ENCODE measurements at places on chromosomes 5 and 9.
A peak's percentile ranks its signal among the peaks of the same experiment; 100 is the strongest.

DNA sequence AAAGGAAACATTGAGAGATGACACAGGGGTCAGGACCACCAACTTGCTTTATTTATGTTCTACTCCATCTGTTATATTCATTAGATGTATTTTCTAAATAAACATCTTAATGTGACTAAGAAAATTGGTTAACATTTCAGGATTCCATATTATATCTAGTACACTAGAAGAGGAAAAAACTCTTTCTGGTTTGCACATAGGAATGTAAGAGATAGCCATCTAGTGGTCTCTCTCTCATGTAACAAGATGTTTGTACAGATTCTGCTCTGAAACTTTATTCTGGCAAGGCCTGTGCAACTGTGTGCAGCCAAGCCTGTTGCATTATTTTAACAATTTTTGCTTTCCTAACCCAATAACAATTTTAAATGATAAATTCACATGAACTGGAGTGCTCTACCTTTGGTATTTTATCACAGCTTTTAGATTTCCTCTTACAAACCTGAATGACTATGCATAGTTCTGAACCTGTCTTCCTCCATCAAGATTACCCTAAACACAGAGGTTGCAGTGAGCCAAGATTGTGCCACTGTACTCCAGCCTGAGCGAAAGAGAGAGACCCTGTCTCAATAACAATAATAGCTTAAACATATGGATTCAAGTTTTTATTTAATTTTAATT lies 148.2 kb downstream of the GIN1 start:
- peak; percentile 76 for DNase-seq

DNA sequence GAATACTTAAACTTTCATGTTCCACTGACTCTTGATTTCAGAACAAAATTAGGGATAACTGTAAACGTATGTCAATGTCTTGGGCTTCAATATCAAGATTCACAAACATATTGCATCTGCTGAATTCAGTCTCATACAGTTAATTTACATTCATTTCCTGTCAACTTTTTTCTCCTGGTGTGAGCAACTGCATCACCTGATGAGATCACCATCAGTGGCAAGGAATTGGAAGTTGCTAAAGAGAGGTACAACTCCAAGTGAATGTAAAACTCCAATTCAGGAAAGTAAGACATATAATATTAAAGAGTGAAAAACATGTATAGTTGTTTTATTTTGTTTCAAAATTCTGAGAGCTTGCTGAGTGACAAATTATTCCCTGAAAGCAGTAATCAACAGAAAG lies 1336.2 kb upstream of the C9orf72 start:
- DNase-seq: no peak

DNA sequence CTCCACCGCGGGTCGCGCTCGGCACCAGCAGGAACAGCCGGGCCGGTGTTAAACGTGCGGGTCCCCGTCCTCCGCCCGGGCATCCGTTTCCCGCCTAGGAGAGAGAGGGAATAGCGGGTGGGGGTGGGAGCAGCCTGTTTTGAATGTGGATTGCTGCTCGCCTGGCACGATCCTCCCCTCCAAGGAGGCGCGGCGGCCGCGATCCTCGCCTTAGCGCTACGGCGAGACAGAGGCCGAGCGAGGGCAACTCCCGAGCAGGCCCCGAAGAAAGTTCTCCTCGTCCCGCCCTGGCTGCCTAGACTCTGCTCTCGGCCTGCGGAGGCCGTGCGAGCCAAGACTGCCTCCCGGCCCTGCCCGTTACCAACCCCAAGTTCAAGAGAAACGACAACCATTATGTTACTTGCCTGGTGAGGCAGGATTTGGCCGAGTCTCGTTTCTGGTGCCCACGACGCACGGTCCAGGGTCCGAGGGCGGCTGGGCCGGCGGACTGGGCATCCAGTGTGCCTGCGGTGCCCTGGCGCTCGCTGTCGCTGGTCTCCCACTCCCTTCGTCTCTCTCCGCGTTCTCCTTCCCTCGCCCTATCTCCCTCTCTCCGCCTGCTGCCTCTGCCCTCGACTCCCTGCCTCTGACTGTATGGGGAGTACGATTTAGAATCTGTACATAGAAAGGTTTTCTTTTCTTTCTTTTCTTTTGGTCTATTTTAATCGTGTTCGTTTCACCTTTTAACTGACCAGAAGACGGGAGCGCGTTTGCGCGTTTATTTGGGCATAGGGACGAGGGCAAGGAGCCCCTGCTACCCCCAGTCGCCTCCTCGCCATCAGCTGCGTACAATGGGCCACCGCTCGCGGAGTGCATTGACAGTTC lies 724 bp downstream of the NR2F1-AS1 start:
- DNase-seq: peak; percentile 56

GRCh38 chr5:72122602-72123001 lies 15.3 kb downstream of the MAP1B start:
- no peak for DNase-seq

DNA sequence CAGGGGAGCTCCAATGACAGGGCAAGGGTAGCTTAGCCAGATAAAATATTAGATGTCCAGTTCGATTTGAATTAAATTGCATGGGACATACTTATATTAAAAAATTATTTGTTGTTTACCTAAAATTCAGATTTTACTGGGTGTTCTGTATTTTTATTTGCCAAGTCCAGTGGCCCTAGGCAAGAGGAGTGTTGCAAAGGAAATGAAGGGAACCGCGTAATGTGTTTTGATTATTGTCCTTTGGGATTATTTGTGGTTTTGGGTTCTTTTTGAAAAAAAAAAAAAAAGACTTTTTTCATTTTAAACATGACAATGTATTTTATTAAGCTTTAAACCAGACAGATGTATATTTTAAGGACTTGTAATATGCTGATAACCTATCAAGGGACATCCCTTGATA lies 179.3 kb downstream of the C9orf152 start:
- DNase-seq: peak; percentile 39

DNA sequence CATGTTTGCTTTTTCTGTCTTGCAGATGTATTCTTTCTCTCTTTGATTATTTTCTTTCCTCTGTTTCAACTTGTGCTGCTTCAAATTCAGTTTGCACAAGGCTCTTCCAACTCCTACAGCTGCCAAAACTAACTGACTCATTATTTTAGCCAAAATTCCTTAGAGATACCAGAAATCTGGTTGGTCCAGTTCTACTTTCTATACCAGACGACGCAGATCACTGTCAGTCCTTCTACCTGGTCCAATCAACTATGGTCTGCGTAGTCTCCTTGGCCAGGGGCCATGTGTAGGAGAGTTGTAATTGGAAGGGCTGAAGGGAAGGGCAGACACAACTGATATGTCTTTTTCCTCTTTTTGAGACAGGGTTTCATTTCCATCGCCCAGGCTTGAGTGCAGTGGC lies 51.9 kb upstream of the JAK2 start:
- peak; percentile 56 for DNase-seq

DNA sequence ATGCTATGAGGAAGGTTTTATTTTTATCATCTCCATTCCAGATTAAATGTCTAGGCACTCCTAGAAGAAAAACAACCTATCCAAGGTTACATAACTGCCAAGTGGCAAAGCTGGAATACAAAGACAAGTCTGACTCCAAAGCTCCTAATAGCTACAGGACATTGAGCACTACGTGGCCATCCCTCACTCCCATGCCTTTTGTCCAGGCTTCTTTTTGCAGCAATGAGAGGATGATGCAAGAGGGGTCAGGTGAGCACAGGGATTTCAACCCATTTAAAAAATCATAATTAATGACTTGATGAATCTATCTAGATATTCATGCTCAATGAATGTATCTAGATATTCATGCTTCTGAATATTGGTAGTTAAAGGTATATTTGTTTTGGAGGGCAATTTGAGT lies 117.0 kb downstream of the KIAA0825 start:
- no peak for DNase-seq

GRCh38 chr5:78547731-78548615 lies 100.6 kb downstream of the LHFPL2 start:
- peak; percentile 93 for DNase-seq

GRCh38 chr5:142506756-142507155 lies 179.1 kb downstream of the FGF1 start:
- no peak for DNase-seq

Data from choroid plexus epithelial cell (primary cell).